GM23248 (cell line): ENCODE measurements at places on chromosomes 2 and 18. TPM values are rescaled to one million over a fixed set of nuclear protein-coding genes. Genes with fewer than 3 reads are reported as not detected.
A peak's percentile ranks its signal among the peaks of the same experiment; 100 is the strongest.

DNA sequence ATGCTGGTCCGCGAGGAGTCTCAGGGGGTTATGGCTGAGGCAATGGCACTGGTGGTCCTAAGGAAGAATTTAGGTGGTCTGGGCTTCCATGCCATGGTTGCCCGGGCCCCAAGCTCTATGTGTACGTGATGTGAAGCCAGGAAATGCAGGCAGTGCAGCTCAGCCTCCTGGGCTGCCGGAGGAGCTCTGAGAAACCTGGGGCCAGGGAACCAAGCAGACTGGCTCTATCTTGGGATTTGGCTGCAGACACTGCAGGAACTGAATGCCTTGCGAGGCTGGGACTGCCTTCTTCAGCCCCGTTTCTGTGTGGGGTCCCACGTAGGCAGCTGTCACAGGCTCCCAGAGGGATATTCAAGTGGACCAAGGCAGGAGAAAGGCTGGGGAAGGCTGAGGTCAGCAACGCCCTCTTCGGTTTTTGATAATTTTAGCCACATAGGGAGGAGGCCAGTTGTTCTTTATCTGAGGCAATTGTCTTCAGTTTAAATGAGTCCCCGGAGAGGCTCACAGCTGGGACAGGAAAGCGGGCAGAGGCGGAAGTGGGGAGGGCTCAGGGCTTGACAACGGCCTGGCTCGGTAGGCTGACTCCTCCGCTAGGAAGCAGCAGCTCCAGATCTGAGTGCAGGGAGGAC lies 77.7 kb downstream of the RHOB start:
- no peak for DNase-seq

Gene FLACC1
- 0.38 and 2.3 TPM in 2 replicates for total RNA-seq

DNA sequence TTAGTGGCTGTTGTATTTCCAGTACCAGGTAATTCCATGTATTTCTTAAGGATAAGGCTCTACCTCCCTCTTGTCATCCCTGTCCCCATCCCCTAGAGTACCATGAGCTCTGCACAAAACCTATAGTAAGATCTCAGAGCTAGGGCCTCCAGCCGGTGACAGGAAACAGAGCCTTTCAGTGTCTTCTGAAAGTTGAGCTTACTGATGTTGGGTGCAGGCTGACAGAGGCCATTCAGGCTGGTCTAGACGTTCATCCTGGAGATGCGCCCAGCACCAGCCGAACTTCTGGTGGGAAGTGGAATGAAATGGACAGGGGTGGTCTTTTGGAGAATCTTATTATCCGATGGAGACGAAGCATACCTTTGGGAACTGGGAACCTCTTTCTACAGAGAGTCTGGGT lies 16.7 kb upstream of the LYPD6B start:
- DNase-seq: no peak

Gene RAB6D
- total RNA-seq: not detected in 2 replicates

GRCh38 chr2:222239945-222240675 lies 58.7 kb downstream of the PAX3 start:
- no peak for DNase-seq

- no peak for DNase-seq
These were observed 694.7 kb downstream of the CBLN2 start for GRCh38 chr18:71849407-71849806.

DNA sequence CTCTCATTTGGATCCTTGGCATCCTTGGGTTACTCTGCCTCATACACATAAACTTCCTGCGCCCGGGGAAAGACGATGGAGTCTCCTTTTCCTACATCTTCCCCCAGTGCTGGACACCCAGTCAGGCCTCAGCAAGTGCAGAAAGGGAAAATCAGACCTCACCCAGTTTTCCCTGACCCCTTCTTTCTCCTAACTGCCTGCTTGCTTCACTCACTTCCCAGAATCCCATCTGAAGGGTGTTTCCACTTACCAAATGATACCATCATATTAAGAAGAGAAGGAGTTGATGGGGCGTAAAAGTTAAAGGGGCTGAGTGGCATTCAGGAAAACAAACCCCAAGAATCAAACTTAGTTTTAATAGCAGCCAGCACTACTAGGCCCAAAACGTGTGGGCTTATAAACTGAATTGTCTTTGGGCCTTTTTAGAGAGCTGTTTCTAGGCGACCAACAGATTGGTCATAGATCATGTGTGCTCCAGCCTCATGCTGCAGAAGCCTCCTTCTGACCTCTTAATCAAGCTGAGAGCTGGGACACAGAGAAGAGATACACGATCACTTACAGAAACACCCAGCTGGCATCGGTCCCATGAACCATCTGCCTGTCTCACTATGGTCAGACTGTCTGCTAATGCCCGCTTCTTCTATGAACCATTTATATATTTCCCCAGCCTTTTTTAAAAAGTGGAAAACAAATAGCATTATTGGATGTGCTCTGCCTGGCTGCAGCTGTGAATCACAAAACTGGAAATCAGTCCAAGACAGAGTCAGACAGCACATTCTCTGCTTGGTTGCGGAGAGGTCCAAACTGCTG lies 165.7 kb upstream of the SLC14A2 start:
- peak; percentile 64 for DNase-seq

Gene SH2D6
- total RNA-seq: not detected in 2 replicates

Gene ASPRV1
- under 0.01 and 0.86 TPM in 2 replicates for total RNA-seq

DNA sequence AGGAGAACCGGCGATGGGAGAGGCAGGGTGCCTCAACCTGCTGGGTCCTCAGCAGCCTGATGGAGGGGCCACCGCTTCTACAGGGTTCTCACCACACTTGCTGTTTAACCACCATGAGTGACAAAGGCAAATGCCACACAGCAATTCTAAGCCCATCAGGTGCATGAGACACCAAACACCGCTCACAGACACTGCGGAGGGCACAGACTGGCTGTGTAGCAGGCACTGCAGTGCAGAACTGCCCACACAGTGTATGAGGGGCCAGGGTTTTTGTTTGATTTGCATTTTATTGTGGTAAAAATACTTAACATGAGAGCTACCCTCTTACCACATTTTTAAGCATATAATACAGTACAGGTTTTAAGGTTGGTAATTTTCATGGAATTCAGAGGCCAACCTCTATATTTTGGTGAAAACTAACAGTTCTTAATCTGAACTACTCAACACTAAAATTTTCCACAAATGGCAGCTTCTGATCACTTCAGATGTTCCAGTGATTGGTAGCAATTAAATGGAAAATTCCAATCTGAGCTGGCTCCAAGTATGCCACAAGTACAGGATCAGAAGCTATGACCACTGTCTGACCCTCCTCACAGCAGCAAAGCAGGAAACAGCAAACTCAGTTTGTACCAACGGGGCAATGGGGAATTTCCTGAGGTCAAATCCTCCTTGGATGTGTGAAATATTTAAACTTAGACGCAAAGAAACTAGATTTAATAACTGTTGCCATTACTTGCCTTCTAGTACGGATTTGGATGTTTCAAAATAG lies 67.7 kb downstream of the FAM210A start:
- no peak for DNase-seq

DNA sequence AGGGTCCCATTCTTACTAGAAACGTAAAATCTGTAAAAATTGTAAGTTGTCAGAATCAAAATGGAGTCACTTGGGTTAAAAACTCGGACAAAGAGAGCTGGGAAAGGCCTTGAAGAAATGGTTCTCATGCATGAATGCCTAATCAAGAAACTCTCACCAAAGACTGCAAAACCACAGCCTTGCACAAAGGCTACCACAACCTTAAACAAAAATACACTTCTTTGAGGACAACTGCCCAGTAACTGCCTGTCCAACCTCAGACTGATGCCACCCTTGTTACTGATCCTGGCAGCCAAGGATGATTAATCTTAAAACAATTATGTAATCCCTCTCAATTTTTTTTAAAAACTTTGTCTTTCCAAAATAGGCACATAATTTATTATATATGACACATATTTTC lies 299.3 kb downstream of the CCDC85A start:
- no peak for DNase-seq

Gene TANK
- 60.4 and 69.4 TPM in 2 replicates for total RNA-seq

DNA sequence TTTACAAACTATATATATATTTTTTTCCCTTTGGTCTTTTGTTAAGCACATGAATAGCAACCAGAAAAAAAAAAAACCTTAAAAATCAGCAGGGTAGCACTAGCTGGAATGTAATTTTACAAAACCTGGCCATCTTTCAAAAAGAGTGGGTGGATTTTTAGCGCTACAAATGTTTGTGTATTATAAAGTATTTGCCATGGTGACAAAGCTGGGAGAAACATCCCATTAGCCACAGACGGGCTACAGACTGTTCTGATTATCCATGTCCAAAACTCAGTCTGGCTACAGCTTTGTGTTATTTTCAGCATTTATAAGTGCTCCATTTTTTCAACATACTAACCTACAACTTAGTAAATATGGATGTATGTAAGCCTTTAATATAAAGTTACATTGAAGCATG lies 249.5 kb upstream of the TANK start:
- DNase-seq: peak; percentile 95

GRCh38 chr2:201890453-201890852 lies 84.1 kb downstream of the CDK15 start:
- peak; percentile 54 for DNase-seq

- peak; percentile 96 for DNase-seq
These were observed 42.3 kb downstream of the SLC4A1AP start for GRCh38 chr2:27705851-27706622.
